GM12891 (cell line): ENCODE measurements at places on chromosomes 4 and X.

- DNase-seq, result peak; percentile 5
These were observed 115.7 kb upstream of the FAT1 start for GRCh38 chr4:186839122-186840037.

- DNase-seq, result no peak
These were observed at the start of gene KIAA1210 for GRCh38 chrX:119127650-119128049. Gene KIAA1210 (minus strand): TSS chrX:119127812. CDS start chrX:119123642, 4,170 bp downstream.

- DNase-seq, result no peak
These were observed 95.1 kb downstream of the AFAP1 start for GRCh38 chr4:7844594-7844991.

GRCh38 chrX:15475486-15475885, 17.6 kb downstream of the PIR start:
- DNase-seq, result no peak

DNA sequence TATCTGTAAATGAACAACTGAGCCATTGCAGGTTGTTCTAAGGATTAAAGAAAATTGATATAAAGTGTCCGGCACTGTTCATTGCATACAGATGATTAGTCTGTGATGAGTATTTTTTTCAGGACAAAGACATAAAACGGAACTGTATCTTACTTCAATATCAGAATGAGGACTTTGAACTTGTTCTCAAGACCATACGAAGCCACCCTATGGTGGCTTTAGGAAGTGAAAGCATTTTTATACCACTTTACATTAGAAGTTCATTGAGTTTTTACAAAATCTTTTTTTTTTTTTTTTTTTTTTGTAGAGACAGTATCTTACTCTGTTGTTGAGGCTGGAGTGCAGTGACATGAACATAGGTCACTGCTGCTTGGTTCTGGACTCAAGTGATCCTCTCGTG, 45.2 kb upstream of the TRIM2 start:
- DNase-seq, result no peak

- no peak for DNase-seq
These were observed 187.5 kb upstream of the ANK2 start for GRCh38 chr4:112861691-112862674.

DNA sequence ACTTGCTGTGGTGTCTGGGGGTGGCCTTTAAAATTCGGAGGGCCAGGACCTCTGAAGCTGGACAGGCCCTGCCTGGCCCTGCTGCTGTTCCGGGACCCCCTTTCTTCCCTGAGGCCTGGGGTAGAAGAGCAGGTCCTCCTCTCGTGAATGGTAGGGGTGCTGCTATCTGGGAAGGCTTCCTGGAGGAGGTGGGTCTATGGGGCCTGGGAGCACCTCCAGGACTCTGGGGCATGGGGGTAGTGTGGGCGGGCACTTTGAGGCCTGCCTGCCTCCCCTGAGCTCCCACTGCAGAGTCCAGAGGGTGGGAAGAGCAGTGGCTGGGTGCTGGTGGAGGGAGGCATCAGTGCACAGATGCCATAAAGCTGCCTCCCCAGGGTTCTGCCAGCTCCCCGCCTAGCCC, 4.9 kb upstream of the MXD4 start:
- DNase-seq, result no peak

DNA sequence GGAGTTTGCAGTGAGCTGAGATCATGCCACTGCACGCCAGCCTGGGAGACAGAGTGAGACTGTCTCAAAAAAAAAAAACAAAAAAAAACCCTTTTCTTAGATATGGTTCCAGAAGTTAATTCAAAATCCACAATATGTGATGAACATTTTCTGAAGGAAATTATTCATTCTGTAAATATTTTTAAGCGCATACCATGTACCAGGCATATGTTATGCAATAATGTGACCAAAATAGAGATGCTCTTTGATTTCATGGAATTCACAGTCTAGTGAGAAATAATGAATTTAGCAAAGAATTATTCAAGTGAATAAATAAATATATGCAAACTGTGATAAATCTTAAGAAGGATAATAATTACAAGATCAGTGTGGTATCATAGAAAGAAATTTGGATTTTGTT, 174.7 kb downstream of the GC start:
- no peak for DNase-seq

DNA sequence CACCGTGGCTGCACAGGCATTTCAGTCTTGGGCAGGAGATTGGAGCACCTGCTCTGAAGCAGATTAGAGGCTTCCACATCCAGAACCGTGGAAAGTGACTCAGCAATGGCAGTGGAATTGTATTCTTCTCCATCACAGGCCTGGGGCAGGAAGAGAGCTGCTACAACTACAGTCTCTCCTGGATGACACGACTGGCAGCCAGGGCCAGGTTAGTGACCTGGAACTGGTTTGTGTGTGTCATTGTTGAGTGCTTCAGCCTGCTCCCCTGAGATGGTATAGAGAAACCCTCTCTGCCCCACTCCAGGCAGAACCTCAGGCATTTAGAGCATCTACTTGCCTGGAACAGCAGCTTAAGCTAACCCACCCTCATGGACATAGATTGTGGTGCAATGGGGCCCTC, 596.5 kb upstream of the INTU start:
- DNase-seq, result no peak

DNA sequence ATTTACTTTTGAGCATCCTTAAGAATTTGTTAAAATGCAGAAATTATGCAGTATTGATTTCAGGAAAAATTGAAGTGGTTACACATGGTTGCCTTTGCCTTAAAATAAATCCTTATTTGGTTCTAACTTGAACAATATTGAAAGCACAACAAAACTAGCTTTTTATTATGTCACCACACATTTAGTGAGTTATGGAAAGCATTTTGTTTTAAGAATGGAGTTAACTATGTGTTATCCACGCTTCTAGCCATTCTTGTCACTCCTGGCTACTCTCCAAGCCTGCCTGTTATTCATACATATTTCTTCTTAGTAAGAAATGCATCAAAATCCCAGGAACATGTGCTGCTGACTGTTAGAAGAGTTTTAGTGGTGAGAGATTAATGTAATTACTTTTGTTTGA, 73.9 kb downstream of the FAT4 start:
- DNase-seq, result no peak

- DNase-seq, result no peak
These were observed 130.6 kb upstream of the ETNPPL start for GRCh38 chr4:108893468-108893867.

DNA sequence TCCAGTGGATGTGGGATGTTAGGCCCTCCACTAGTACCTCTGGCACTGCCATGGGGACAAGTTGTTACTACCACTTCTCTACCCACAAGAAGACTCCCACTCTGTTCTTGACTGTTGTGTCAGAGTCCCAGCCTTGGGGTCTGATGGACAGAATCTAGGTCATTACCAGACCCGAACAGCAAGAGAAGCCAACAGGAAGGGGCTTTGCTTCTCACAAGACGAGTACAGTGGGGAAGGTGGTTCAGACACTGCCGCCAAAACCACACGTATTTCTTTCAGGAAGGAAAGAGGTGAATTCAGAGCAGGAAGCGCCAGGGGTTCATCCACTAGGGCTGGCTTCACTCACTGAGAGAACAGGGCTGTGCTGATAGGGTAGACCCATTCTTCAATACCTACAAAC, 161.3 kb upstream of the KIT start:
- no peak for DNase-seq

- no peak for DNase-seq
These were observed 2.7 kb downstream of the L1CAM start for GRCh38 chrX:153883163-153883843.

DNA sequence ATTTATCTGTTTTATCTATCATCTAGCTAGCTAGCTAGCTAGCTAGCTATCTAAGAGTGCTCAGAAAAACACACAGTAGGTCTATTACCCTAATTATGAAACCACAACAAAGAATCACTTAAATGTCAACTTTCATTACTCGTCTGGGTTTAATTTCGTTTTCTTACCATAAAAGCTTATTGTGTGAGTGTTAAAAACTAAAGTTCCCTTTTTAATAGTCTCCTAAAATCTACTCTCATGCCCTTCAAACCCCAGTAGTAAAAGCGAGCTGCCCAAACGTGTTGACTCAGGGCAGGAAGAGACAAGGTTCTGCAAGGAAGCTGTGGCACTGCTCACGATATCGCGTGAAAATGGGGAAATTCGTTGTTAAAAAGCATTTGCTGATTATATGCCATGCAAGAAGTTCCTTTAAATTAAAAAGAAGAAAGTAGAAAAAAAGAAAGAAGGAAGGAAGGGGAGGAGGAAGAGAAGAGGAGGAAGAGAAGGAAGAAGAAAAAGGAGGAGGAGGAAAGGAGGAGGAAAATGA, 595 bp downstream of the MBNL3 start:
- no peak for DNase-seq

GRCh38 chrX:43958529-43958928, 14.7 kb downstream of the NDP start:
- DNase-seq, result no peak

GRCh38 chr4:119663160-119663788, 34.7 kb upstream of the PDE5A start:
- no peak for DNase-seq

- no peak for DNase-seq
These were observed 108.0 kb upstream of the TBL1X start for GRCh38 chrX:9356846-9357245.

GRCh38 chr4:98352940-98353339, 91.8 kb downstream of the RAP1GDS1 start:
- DNase-seq, result no peak
